ENCODE measurements at places on chromosomes 1 and 21.
A peak's percentile ranks its signal among the peaks of the same experiment; 100 is the strongest.

GRCh38 chr1:204169858-204170257, 3.7 kb upstream of the REN start:
- no peak for DNase-seq

DNA sequence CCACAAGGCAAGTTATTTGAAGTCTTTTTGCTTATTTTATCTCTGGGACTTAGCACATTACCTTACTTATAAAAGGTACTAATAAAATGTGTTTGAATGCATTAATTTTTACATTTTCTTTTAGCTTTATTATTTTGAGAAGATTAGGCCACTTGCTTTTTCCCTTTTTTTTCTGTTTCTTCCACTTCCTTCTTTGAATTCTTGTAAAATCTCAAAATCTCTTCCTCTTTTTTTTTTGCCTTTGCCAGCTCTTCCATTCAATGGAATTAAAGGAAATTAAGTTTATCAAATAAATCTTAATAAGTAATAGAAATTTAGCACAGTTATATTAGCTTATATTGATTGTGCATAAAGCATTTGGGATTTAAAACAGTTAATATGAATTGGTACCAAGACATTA, 260.9 kb downstream of the SRGAP2C start:
- DNase-seq, result no peak

DNA sequence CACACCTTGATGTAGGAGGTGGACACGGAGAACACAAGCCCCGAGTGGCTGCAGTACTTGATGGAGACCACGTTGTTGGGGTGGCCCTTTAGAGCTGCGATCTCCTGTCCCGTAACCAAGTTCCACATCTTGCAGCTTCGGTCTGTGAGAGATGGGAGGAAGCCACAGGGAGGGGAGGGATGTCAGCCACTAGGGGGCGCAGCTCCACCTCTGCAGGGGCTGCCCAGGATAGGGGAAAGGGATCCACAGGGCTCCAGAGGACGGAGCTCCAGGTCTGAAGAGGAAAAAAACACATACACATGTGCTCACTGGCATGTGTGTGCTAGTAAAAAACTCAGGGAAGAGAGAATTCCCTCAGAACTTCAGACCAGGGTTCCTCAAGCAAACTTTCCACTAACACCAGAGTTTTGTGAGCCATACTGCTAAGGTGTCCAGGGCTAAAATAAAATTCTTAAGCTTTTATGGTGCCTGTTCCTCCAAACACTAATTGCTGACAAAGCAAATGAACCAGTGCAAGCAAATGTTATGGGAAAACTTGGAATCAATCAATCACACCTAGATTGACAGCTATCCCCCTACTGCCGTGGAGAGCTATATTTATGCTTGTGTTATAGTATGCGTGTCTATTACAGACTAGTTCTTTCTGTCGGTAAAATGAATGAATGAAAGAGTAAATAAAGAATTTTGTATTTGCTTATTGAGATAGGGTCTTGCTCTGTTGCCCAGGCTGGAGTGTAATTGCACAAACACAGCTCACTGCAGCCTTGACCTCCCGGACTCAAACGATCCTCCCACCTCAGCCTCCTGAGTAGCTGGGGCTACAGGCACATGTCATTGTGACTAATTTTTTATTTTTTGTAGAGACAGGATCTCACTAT, 43.7 kb downstream of the KIF21B start:
- DNase-seq, result peak; percentile 30

DNA sequence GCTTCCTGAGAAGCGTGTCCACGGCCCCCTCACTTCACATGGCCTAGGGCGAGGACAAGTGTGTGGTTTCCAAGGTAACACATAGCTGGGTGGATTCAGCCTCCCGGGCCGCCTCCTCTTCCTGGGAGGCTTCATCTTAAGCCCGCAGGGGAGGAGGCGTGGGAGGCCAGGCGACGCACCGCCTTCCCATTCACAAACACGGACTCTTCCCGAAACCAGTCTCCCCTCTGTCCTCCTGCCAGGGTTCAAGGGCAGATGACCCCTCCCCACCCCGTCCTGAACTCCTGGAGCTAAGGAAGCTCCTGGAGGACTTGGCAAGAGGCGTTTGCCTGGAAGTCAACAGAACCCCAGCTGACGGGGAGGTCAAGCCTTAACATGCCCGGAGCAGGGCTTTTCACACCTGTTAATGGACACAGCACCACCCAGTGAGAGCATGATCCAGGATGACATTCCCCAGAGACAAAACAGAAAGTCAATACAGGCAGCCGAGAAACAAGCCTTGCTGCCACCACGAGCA, 56.7 kb downstream of the KCNN3 start:
- no peak for DNase-seq

DNA sequence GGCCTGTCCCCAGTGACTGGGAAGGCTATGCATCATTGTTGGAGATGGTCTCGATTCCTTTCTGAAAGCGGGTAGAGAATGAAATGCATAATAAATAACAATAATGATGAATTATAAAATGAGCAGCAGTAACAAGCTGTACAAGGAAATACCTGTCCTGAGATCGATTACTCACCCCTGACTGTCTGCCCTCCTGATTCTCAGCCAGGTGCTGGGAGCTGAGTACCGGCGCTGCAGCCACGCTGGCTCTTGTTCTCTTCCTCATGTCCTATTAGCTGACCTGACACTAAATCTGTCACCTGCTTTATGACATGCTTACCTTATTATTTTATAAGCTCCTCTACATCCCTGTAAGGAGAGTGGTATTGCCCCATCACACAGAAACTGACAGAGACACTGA, 3.4 kb downstream of the AGPAT3 start:
- no peak for DNase-seq

- DNase-seq, result no peak
These were observed 711 bp downstream of the TRNP1 start for GRCh38 chr1:26994020-26994786.

GRCh38 chr1:91777196-91777595, 108.8 kb downstream of the TGFBR3 start:
- no peak for DNase-seq

- DNase-seq, result no peak
These were observed 54.9 kb downstream of the PATJ start for GRCh38 chr1:61797045-61797755.

DNA sequence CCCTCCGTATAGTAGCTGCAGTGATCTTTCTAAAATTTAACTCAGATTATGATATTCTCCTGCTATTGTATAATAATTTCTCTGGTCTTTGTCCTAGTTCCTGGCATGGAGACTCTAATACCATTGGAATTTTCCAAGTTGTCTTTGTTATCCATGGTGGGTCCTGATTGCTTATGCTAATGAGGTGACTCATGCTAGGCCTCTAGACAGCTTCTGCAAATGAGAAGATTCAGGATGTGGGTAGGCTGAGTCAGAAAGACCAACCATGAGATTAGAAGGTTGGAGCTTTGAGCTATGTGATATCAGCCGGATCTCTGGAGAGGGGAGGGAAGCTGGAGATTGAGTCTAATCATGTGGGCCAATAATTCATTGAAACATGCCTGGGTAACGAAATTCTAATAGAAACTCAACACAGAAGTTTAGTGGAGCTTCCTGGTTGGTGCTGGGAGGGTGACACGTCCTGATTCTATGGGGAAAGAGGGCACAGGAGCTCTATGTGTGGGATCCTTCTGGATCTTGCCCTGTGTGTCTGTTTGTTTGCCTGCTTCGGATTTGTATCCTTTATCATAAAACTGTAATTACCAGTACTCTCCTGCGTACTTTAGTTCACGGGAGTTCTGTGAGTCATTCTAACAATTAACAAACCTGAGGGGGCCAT, 73.2 kb upstream of the CNIH3 start:
- DNase-seq, result peak; percentile 61

- DNase-seq, result no peak
These were observed 62.1 kb downstream of the KDM1A start for GRCh38 chr1:23081376-23081775.

- peak; percentile 83 for DNase-seq
These were observed 28.6 kb downstream of the AKNAD1 start for GRCh38 chr1:108828074-108828961.

GRCh38 chr1:198934901-198935305, 296.1 kb downstream of the PTPRC start:
- peak; percentile 51 for DNase-seq

- DNase-seq, result no peak
These were observed 2.1 kb upstream of the OTUD7B start for GRCh38 chr1:150012611-150013010.

DNA sequence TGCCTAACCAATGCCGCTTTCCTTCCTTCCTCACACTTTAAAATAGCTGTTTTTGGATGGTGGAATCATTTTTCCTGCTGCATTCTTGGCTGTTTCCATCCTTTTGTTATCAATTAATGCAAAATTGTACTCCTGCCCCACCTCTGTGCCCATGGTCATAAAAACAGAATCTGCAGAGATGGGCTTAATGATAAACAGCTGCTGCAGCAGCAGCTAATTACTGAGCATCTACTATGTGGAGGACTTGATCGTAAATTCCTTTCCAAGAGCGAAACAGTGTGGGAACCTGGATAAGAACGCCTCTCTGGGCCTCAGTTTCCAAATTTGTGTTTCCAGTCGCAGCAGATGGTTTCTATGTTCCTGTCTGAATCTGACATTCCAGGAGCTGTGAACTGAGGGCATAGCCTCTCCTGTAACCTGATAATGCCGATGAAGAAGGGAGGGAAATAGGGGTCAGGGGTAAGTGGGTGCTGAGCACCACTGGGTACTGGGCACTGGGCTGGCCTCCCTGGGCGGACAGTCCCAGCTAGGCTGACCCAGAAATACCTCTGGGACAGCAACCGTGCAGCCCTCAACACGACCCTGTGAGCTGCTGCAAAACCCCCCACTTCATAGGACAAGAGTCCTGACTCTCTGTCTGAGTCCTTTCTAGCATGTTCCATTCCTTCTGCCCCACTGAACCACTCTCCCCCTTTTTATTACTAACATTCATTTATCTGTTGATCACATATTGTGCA, 121.7 kb downstream of the DMRTB1 start:
- DNase-seq, result no peak

DNA sequence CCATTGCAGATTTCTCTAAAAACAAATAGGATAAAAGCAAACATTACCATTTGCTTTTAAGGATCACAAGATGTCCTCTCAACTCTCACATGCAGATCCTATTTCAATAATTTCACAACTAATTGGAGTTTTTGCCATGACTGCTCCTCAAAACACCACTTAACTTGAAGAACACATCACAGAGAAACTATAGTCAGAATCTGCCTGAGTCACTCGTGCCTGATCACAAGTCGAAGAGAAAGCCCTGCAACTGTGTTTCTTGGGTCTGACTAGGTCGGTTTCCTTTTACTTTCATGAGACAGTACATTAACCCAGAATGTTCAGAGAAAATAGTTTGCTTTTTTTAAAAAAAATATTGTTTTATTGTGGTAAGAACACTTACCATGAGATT, 46.3 kb upstream of the SMYD2 start:
- DNase-seq, result no peak

GRCh38 chr1:206954459-206955342, 8.4 kb upstream of the PIGR start:
- DNase-seq, result no peak

DNA sequence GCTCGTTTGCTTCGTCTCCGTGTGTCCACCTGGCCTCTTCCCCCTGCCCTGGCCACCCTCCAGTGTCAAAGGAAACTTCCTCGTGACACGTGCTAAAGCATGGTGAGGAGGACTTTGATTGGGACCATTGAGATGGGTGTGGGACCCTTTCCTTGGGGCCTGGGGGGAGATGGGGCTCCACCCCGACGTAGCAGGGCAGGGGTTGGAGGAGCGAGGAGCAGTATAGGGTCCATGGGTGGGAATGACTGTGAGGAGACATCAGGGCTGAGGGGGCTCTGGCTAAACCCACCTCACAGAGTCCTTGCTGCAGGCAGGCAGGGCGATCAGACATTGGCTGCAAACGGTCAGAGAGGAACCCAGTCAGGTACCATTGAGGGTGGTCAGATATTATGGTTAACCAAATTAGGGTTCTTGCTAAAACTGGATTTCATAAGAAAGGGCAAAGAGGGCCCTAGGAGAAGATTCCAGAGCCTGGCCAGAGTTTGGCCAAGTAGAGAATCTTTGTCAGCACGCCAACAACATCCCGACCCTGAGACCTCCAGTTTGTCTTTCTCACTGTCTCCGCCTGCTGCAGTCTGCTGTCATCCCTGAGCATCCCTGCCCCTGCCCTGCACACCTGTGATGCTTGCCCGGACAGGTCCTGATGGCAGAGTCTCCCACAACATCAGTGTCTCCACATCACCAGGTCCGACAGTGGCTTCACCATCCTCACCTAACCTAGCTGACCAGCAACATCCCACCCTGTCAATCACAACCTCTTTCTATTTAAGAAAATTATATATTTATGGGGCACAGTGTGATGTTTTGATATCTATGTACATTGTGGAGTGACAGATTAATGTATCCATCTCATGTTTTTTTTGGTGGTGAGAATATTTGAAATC, 8.0 kb downstream of the RNF187 start:
- no peak for DNase-seq

DNA sequence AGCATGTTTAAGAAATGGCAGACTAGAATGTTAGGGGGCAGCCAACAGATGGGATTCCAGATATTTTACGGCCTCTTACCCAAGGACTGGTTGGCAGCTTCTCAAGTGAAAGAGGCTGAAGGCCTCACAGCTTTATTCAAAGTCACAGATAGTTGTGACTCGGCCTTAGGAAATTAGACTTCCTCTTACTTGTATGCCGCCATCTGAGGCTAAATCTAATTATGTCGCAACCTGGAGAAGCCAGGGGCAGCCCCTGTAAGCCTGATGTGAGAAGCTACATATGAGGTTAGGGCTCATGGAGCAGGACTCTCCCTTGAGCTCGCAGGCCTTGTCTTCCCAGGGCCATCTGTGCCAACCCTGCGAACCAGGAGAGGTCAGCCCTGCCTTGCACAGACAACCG, 352.5 kb downstream of the HHAT start:
- no peak for DNase-seq

DNA sequence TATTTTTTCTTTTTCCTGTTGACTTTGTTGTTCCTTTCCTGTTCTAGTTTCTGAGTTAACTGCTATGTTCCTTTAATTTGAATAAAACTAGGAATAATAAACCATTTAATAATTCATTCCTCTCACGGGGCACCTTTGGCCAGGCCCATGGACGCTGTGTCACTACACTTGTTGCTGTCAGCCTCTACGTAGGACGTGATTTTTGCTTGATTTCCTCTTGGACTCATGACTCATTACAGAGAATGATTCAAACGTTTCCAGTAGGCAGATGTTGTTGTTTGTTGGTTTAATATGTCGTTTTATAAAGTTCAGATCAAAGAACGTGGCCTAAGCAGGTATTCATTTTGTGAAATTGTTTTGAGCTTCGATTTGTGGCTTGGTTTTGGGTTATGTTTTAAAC, 9.1 kb upstream of the SLC19A1 start:
- peak; percentile 19 for DNase-seq

- no peak for DNase-seq
These were observed 83.3 kb downstream of the GABPA start for GRCh38 chr21:25818121-25818520.

GRCh38 chr1:86339014-86339812, 56.9 kb downstream of the ODF2L start:
- no peak for DNase-seq

DNA sequence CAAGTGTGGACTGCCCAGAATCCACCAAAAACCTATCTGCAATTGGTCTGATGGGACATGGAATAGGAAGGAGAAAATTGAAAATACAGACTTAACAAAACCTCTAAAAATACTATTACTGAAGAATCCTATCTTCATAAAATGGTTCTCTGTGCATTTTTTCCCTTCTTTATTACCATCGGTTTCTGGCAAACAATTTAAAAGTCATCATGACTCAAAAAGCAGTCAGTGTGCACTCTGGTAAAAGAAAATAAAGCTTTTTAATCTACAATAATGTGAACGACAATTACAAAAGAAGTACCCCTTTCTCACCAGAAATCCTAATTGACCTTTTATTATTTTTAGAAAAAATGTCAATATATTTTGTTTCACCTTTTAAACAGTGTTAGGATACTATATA, 186.3 kb downstream of the TPR start:
- no peak for DNase-seq

- DNase-seq, result no peak
These were observed 58.6 kb downstream of the PTGFR start for GRCh38 chr1:78549331-78549730.

All from LoVo (cell line).